Bladder microvascular endothelial cell (primary cell): ENCODE measurements at places on chromosomes 1 and 21. TPM values are rescaled to one million over a fixed set of nuclear protein-coding genes. Genes with fewer than 3 reads are reported as not detected.

Gene CTTNBP2NL
- 15.5 and 37.7 TPM in 2 replicates for total RNA-seq

Gene SPRR2D
- total RNA-seq = not detected in 2 replicates

Gene KRTAP19-6
- total RNA-seq = not detected in 2 replicates

Gene SLC44A5
- 0.16 and 1.6 TPM in 2 replicates for total RNA-seq

Gene OR2L5
- total RNA-seq = not detected in 2 replicates

Gene CLCN6
- total RNA-seq = 6.0 and 11.5 TPM in 2 replicates

Gene S100B
- total RNA-seq = not detected in 2 replicates

Gene C1orf105
- not detected in 2 replicates for total RNA-seq

Gene SYT6
- under 0.01 TPM in 1 of 2 replicates, not detected in the other for total RNA-seq

Gene TRAF3IP3
- total RNA-seq = not detected in 2 replicates

Gene KIAA1614
- total RNA-seq = 3.4 and 3.8 TPM in 2 replicates

Gene NKAIN1
- total RNA-seq = 0.06 TPM in 1 of 2 replicates, not detected in the other

Gene CFAP57
- total RNA-seq = 0.16 and 0.31 TPM in 2 replicates

Gene PLA2G5
- 0.16 and 1.0 TPM in 2 replicates for total RNA-seq

Gene AXDND1
- total RNA-seq = 0.13 TPM in 1 of 2 replicates, not detected in the other

Gene MAEL
- total RNA-seq = not detected in 2 replicates

Gene MRPS14
- total RNA-seq = 26.9 and 32.2 TPM in 2 replicates

Gene SPRR4
- not detected in 2 replicates for total RNA-seq

Gene CLEC20A
- not detected in 2 replicates for total RNA-seq
